ENCODE measurements at places on chromosomes 16 and 17.

DNA sequence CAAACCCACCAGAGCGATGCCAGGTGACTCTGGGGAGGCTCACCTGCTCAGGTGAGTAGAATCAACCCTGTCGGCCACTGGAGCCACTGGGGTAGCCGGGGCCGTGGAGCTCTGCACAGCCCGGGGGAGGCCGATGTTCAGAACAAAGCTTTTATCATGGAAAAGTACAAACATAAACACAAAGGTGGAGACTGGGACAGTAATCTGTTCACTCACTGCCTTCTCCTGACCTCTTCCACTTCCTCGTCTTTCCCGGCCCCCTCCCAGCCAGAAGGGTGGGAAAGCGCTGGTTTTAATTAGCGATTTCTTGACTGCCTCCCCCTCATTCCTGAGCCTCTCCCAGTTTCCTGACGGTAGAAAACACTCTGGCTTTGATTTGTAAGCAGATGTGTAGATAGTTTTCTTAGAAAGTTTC, 9.8 kb upstream of the TEX19 start:
- no peak for DNase-seq

DNA sequence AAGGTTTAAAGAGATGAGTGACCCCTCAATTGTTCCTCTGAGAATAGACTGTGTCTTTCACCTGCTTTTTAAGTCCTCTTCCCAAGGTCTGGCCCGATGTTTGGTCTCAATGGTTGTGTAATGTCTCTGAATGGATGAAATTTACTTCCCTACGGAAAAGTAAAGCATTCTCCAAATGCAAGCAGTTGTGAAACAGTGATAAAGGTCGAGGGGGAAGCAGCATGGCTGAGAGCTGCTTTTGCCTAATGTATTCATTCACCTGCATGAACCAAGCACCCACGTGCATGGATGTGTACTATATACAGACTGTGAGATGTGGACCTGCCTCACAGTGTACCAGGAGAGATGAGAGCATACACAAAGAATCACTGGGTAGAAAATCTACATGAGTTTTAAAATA, 11.4 kb downstream of the MRPS23 start:
- DNase-seq, result no peak

DNA sequence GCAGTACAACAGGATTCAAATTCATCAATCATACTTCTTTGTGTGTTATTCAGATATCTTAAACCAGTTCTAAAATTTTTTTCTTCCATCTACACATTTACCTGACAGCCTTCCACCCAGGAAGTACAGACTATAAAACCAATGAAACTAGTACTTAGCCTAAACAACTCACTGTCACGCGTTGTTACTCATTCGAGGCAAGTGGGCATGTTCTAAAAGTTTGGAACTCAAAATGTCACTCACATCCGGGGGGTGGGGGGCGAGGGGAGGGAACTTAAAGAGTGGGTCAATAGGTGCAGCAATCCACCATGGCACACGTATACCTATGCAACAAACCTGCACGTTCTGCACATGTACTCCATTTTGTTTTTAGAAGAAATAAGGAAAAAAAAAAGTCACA, 90.4 kb upstream of the PLEKHM1 start:
- DNase-seq, result no peak

DNA sequence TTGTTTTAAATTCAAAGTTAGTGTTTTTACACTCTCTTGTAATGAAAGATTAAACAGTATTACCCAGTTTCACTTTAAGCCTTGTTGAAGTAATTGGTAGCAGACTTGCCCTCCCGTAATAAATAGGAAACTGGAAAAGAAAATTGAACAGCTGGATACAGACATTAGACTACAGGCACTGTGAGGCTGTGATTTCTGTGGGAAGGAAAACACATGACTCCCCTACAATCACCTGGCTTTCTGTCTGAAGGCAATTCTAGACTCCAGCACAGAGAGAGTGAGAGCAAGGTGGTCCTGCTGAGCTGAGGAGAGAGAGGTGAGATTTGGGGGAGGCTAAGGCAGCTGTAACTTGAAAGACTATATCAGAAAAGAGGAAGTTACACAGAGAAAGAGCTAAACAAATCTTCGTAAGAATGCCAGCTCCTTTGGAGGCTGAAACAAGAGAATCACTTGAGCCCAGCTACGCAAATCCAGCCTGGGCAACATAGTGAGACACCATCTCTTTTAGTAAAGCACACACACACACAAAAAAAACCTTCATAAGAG, 57.8 kb upstream of the CDYL2 start:
- DNase-seq, result peak; percentile 7

- DNase-seq, result no peak
Observed at GRCh38 chr17:7261379-7262191, 693 bp downstream of the CLDN7 start.

GRCh38 chr16:79278506-79278905, 322.0 kb downstream of the MAF start:
- no peak for DNase-seq

DNA sequence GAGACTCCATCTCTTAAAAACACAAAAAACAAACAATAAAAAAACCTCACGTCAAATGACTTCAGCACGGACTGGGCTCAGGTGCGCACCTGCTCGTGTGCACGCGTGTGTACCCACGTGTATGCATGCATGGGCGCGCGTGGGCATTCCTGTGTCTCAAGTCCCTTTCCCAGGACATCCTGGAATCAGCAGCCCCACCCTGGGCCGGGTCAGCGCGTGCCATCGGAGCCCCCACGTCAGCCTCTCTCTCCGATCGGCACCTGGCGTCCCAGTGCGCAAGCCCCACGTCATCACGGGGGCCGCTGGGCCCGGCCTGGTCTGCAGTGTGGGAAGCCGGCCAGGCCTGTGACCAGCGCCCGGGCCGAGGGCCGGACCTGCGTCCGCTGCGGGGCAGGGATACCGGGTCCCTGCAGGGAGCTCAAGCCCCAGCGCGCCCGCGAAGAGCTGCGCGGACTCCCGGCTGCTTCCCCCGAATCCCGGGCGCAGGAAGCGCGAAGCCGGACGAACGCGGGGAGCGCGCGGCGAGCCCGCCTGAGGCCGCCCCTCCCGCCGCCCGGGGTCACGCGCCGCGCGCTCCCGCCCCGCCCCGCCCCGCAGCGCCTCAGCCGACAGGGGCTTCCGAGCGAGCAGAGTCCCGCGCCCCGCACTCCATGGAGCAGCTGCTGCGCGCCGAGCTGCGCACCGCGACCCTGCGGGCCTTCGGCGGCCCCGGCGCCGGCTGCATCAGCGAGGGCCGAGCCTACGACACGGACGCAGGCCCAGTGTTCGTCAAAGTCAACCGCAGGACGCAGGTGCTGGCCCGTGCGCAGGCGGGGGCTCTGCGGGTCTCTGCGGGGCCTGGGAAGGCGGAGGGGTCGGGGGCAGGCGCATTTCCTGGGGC, at the start of gene FN3K:
TSS of gene FN3K (plus strand) at position 629 of the 880 bp plus-strand sequence. CDS start at position 651, 22 bp downstream.
- peak; percentile 78 for DNase-seq

- DNase-seq, result no peak
Observed at GRCh38 chr17:39845052-39845846, 18.9 kb downstream of the IKZF3 start.
